COR-L47 (cell line): ENCODE measurements at places on chromosomes 3 and 15.

GRCh38 chr15:82177291-82178010, 85.1 kb downstream of the EFL1 start:
- DNase-seq = no peak

- DNase-seq = no peak
Measured at GRCh38 chr3:112394003-112394640, 61.2 kb downstream of the CD200 start.

DNA sequence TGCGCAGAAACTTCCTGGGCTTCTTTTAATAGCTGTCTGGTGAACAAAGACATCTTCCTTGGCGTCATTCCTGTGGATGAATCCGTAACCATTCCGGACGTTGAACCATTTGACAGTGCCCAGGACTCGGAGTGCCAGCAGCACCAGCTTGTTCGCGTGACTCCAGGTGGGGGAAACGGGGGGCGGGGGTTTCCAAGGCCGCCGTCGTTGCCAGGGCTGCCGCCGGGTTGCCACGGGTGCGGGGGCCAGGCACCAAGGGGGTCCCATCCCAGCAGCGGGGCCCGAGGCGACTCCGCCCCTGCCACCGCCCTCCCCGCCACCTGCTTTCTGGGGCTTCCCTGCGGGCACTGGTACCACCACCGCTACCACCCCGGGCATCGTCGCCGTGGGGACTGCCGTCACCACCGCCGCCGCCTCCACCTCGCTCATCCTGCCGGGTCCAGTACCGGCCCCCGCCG, 22.8 kb downstream of the RGMA start:
- DNase-seq = no peak

GRCh38 chr3:187369089-187369447, 883 bp downstream of the RTP4 start:
- DNase-seq = no peak

DNA sequence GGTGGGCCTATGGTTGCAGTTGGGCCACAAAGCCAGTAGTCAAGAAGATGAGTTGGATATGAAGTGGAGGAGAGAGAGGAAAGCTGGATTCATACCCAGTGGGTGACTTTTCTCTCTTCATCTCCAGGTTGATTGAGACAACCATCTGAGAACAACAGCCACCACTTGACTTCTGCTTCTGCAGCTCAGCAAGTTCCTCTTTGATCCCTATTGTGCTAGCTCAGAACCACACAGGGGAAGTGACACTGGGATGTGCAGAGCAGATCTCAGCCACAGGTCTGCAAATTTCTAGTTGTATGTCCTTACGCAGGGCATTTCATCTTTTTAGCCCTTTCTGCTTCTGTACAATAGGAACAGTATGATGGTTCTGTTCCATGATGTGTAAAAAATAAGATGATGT, 459.2 kb upstream of the ARRDC4 start:
- no peak for DNase-seq

- DNase-seq = no peak
Measured at GRCh38 chr3:4504340-4505261, 11.5 kb downstream of the ITPR1 start.

- DNase-seq = no peak
Measured at GRCh38 chr3:173624086-173624485, 226.5 kb downstream of the NLGN1 start.

DNA sequence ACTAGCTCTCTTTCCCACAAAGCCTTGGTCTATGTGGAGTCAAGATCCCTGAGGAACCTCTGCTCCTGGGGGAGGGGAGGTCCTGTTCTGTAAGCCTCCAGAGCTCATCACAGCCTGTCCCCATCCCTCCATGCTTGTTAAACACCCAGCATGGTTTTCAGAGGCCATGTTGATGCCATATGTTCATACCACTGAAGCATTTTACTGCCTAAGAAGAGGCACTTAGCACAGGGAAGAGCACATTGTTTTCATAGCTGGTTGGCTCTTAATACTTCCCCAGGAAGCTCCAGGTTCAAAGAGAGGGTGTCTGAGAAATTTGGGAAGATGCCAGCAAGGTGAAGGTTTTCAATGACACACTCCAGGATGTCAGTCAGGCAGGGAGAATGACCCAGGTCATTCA, 25.6 kb downstream of the CPNE4 start:
- no peak for DNase-seq

GRCh38 chr3:195806211-195806915, 5.4 kb downstream of the MUC4 start:
- no peak for DNase-seq

DNA sequence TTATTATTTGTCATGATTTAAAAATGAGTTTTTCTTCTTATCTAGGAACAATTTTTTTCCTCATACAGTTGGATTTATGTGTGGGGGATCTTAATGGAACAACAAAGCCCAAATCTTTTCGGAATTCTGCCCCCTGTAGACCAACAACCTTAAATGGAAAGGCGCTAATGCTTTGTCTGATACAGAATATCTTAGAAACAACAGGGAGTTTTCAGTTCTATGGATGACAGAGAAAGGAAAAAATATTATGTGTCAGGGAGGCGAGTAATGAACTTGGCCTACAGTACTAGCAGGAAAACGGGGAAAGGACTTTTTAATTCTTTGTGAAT, 592 bp downstream of the MOBP start:
- no peak for DNase-seq

DNA sequence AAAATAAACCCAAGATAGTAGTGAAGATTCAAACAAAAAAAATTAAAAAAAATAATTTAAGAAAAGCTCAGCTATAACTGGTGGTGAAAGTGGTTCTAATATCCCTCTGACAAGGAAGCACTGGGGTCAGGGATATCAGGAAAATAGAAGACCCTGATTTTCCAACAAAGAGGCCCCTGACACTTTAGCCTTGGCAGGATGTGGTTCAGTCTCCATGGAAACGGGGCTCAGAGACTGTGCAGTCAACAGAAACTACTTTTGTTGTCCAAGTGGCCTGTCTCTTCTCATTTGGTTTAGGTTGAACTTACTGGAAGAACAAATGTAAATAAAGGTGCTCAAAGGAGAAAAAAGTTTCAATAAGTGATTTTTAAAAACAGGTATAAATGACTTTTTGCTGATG, 27.2 kb downstream of the INTS14 start:
- no peak for DNase-seq
